ENCODE measurements at places on chromosomes 1 and 21. TPM values are rescaled to one million over a fixed set of nuclear protein-coding genes. Genes with fewer than 3 reads are reported as not detected.

GRCh38 chr1:993379-993995 is 6.4 kb downstream of the HES4 start:
- no peak for DNase-seq

GRCh38 chr1:28482702-28483101 is 23.1 kb upstream of the RCC1 start:
- no peak for DNase-seq

DNA sequence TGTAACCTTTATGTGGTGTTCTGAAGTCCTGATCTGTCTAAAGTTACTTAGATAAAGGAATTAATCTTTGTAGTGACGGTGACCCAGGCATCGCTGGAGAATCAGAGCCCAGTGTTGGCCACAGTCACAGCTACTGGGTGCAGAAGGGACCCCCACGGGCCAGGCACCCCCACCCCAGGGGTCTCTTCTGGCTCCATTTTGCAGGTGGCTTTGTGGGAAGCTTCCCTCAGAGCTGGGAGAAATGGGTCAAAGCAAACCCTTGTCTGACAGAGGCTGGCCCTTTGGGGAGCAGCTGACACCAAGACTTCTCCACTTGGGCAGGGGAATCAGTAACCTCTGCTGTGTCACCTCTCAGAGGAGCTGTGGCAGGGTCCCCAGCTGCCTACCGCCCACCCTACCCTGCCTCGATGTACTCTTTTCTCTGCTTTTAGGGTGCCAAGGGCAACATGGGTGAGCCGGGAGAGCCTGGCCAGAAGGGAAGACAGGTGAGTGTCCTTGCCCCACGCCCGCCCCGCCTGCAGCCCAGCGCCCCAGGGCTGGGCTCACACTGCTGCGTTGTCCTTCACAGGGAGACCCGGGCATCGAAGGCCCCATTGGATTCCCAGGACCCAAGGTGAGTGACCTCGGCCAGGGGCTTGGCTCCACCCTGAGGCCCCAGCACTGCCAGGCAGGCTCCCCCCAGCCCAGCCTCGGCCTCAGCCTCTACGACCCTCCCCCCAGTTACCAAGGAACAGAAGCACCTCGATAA is 17.7 kb downstream of the COL6A2 start:
- no peak for DNase-seq

DNA sequence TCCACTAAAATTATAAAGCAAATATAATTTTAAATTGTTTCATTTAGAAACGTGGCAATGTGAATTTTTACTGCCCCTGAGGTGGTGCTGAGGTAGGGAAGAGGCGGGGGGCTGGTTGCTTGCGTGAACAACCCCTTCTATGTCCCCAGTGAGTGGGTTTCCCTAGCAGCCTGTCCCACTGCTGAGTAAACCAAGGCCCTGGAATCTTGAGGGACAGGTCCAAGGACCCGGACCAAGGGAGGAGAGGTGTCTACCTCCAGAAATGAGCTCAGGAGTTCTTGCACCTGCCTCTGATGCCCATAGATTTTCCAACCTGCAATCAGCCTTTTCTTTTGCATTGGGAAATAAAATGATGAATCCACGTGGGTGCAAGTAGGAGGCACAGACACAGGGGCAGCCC is 649 bp upstream of the LDLRAD1 start:
- no peak for DNase-seq

- DNase-seq, result no peak
These were observed 192.5 kb upstream of the GREM2 start for GRCh38 chr1:240804475-240804874.

DNA sequence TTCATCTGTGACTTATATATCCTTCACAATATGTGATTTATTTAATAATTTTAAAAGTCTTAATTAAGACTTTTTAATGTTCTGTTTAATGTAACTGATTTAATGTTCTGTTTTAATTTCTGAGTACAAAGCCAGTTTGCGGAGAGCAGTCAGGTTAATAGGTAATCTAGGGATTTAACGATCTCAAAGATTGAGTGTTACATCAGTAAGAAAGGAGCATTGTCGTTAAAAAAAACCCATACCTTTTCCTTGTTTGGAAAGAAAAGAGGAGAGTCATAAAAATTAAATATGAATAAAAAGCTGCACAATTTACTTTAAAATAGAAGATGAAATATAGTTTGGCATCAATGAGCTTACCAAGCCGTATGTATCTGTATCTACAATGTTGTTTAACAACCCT is 621.4 kb downstream of the KIF26B start:
- no peak for DNase-seq

- DNase-seq, result no peak
These were observed 78.9 kb downstream of the CAMTA1 start for GRCh38 chr1:6864166-6864565.

DNA sequence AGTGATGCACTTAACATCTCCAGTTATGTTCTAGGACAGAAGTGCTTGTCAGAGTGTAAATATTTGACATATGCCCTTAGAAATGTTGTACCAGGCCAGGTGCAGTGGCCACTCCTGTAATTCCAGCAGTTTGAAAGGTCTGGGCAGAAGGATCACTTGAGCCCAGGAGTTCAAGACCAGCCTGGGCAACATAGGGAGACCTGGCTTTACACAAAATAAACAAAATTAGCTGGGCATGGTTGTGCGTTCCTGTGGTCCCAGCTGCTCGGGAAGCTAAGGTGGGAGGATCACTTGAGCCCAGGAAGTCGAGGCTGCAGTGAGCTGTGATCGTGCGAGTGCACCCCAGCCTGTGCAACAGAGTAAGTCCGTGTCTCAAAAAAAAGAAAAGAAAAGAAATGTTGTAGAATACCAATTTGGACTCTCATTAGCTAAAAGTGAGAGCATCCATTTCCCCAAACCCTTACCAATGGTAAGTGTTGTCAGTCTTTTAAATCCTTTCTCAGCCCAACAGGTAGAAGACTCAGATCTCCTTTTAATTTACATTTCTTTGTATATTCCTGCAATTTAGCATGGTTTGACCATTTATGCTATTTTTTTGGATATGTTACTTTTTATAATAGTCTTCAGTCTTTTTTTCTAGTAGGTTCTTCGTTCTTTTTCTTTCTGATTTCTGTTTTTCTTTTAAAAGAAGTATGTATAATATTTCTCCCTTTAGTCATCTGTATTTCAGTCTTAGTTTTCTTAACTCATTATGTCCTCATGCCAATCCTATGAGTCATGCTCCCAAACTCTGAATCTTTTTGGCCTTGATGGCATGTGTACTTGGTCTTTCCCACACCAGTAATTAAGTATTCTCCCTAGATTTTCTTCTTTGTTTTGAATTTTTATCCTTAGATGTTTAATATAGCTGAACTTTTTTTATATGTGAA is 74.4 kb downstream of the CAMTA1 start:
- DNase-seq, result peak; percentile 95

DNA sequence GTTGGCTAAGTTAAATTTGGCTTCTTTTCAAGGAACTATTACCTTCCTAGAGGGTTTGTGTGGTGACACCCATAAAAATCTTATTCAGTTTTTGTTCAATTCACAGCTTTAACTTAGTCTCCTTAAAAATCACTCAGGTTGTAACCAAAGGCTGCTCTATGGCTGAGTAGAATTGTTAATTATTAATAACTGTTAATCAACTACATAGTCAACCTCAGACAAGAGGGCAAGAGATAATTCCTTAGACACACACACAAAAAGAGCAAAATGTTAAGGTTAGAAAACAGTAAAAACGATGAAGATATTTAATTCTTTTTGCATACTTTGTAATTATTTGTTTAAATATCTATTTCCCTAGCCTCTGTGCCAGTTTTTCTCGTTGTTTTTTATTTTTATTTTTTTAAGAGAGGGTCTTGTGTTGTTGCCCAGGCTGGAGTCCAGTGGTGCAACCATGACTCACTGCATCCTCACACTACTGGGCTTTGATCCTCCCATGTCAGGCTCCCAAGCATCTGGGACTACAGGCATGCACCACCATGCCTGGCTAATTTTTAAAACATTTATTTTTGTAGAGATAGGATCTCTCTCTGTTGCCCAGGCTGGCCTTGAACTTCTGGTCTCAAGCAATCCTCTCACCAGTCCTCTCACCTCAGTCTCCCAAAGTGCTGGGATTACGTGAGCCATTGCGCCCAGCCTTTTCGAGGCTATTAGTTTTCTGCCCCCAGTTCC is 215.2 kb downstream of the DISC1 start:
- DNase-seq, result no peak

GRCh38 chr1:202315576-202316168 is 26.1 kb downstream of the UBE2T start:
- DNase-seq, result peak; percentile 60

DNA sequence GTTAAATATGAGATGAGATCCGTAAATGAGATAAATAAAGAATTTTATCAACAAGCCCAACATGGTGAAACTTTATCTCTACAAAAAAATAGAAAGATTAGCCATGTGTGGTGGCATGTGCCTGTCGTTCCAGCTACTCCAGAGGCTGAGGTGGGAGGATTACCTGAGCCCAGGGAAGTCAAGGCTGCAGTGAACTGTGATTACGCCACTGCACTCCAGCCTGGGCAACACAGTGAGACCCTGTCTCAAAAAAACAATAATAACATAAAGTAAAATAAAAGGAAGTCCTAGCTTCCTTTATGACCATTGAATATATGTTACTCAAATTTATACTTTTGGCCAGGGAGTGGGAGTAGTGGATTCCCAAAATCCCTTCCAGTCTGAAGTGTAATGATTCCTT is 48.7 kb upstream of the TEKT2 start:
- DNase-seq, result no peak

DNA sequence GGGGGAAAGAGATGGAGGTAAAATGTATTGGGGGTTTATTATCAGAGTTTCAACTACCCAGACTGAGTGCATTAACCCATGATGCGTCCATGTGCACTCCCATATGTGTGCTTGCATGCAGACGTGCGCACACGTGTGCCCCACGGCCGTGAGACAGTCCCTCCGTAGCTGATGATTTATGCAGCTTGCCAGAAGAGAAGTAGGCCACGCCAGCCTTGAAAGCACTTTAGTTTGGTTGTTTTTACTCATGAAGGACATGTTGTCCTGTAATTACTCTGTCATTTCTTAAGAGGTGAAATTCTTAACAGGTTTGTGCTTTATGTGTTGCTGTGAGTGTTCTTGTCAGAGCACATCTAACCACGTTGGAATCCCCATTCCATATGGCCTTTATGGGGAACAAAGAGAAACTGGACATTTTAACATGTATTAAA is 467.8 kb downstream of the LMO4 start:
- DNase-seq, result no peak

DNA sequence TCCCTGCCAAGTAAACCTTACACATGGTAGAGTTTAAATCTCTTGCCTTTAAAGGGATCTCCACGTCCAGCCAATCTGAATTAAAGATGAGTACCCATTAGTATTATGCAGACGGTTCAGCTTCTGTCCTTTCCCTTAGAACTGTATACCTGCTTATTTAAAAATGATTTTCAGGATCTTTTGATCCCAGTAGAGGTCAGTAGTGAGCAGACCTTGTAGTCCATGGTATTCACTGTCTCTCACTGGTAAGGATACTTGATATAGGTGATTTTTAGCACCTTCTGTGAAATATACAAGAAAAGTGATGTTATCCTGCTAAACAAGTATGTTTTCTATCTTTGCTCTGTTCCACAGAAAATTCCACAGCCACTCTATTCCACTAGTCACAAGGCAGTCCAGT is 1211.6 kb upstream of the ADGRL4 start:
- peak; percentile 36 for DNase-seq

DNA sequence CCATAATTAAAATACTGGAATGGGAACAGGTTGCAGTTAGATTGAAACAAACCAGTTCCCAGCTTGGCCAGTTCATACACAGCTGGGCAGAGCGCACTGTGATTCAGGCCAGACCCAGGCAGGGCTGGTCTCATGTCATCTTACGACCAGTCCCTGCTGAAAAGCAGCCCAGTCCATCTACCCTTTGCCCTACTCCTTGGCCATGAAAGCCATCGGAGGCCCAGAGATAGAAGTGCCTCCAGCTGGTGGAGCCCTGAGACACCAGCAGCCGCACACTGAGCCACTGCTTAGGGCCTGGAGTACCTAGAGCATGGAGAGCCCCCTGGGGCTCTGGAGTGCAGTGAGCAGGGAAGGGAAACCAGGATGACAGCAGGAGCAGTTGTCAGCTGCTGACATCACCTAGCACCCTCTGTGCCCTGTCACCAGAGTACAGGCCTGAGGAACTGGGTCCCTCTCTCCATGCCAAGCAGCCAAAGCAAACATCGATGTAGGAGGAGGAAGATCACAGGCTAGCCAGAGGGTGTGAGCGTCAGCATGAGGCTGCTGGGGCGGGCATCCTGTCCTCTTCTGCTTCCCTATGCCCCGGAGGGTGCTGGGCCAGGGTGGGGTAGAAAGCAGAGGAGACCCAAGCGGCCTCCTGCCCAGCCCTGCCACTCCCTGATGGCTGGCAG is 34.2 kb upstream of the TMEM125 start:
- no peak for DNase-seq

DNA sequence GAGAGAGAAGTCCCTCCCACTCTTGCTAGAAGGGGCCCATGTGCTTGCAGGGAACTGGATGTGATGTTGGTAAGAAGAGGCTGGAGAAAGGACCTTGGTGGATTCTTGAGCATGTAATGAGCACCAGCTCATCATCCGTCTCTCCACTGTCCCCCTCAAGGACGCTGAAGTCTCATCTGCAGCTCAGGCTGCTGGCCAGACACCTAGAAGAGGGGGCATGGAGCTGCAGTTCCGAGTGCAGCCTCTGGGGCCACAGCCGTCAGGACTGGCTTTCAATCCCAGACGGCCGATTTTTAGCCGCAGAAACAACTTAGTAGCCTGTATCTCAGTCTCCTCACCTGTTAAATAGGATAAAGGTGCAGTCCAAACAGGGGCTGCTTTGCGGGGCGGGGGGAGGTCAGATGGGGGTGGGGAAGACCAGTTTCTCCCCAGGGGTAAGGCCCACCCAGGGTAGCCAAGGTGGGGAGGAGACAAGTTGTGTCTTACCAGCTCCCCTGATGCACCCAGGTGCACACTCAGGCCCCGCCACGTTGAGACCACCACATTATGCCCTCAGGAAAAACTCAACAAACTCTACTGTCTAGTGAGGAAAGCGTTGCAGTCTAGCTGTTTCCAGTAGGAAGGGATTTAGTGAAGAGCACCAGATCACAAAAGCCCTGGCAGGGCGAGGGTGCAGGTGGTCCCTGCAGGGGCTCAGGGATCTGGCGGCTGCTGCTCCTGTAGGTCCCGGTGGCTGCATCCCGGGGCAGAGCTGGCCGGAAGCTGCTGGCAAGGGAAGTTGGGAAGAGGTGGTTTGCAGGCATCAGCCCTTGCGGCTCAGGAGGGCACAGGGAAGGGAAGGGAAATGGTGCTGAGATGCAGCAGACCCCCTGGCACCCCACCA is 29.5 kb downstream of the LDLRAP1 start:
- DNase-seq, result no peak

GRCh38 chr1:26794391-26794790 is 6.6 kb downstream of the PIGV start:
- DNase-seq, result no peak

FAAP20 gene
- total RNA-seq, result 34.9 TPM

FAM72D gene
- total RNA-seq, result 0.48 TPM

GPR137B gene
- 23.5 TPM for total RNA-seq

ADORA3 gene
- 0.53 TPM for total RNA-seq

FCRL4 gene
- not detected for total RNA-seq

CDC42BPA gene
- 83.6 TPM for total RNA-seq

SH3BGR gene
- total RNA-seq, result 0.64 TPM

RNF2 gene
- 25.3 TPM for total RNA-seq

GPR3 gene
- 0.44 TPM for total RNA-seq

CFHR5 gene
- not detected for total RNA-seq

Data from glomerular endothelial cell (primary cell).